T-helper 17 cell (primary cell): ENCODE measurements at places on chromosomes 12 and 14. TPM values are rescaled to one million over a fixed set of nuclear protein-coding genes. Genes with fewer than 3 reads are reported as not detected.
A peak's percentile ranks its signal among the peaks of the same experiment; 100 is the strongest.

Gene PEBP1
- total RNA-seq = 108 TPM

Gene KRT79
- not detected for total RNA-seq

Gene CBX5
- total RNA-seq = 31.1 TPM

Gene P3H3
- 0.97 TPM for total RNA-seq

Gene RASSF9
- not detected for total RNA-seq

DNA sequence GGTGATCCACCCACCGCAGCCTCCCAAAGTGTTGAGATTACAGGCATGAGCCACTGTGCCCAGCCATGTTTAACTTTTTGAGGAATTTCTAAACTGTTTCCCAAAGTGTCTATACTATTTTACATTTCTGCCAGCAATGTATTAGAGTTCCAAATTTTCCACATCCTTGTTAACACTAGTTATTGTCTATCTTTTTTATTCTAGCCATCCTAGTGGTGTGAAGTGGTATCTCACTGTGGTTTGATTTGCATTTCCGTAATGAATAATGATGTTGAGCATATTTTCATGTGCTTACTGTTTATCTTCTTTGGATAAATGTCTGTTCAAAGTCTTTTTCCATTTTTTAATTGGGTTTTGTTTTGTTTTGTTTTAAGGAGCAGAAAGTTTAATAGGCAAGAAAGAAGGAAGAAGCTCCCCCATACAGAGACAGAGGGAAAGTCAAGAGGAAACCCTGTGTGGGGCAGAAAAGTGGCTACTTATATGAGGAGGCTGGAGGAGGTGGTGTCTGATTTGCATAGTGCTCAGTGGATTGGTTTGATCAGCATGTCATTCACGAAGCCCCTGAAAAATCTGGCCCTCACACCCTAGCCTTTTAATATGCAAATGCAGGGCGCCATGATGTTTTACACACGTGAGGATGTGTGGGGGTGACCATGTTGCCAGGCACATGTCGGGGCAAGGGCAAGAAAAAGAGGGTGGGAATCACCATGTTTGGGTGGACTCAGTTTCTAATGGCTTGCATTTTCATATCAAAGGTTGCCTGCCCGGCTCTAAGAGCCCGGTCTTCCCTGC lies 14.9 kb downstream of the TXNRD1 start:
- H3K4me3 ChIP-seq = no peak overlapping the region
- peaks cover 9% of the 10 kb centered on the region for H3K27me3 ChIP-seq
- DNase-seq = no peak
- H3K27ac ChIP-seq = no peak overlapping the region
- H3K36me3 ChIP-seq = no peaks in the 10 kb centered on the region

DNA sequence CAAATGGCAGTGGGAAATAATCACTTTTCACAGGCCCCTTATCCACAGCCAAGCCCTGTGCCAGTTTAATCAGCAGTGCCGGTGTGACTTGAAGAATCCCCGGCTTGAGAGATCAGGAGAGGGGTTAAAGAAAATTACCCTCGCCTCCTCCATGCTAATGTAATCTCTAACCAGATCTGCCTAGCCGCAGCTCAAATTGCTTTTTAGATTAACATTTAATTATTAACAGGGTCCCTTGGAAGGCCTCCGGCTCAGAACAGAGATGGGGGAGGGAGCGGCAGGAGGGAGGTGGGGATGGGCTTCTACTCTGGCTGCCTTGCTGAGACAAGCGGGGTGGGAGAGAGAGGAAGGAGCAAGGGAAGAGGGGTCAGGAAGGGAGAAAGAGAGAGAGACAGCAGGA lies 24.0 kb downstream of the FAM222A start:
- peaks cover 46% of the 10 kb centered on the region for H3K27me3 ChIP-seq
- no peak overlapping the region for H3K4me3 ChIP-seq
- H3K36me3 ChIP-seq = peaks cover 9% of the 10 kb centered on the region
- no peak for DNase-seq

GRCh38 chr12:20967756-20968155 lies 157.3 kb downstream of the SLCO1B3 start:
- no peaks in the 10 kb centered on the region for H3K36me3 ChIP-seq
- DNase-seq = no peak
- no peaks in the 10 kb centered on the region for H3K27me3 ChIP-seq
- no peak overlapping the region for H3K27ac ChIP-seq

DNA sequence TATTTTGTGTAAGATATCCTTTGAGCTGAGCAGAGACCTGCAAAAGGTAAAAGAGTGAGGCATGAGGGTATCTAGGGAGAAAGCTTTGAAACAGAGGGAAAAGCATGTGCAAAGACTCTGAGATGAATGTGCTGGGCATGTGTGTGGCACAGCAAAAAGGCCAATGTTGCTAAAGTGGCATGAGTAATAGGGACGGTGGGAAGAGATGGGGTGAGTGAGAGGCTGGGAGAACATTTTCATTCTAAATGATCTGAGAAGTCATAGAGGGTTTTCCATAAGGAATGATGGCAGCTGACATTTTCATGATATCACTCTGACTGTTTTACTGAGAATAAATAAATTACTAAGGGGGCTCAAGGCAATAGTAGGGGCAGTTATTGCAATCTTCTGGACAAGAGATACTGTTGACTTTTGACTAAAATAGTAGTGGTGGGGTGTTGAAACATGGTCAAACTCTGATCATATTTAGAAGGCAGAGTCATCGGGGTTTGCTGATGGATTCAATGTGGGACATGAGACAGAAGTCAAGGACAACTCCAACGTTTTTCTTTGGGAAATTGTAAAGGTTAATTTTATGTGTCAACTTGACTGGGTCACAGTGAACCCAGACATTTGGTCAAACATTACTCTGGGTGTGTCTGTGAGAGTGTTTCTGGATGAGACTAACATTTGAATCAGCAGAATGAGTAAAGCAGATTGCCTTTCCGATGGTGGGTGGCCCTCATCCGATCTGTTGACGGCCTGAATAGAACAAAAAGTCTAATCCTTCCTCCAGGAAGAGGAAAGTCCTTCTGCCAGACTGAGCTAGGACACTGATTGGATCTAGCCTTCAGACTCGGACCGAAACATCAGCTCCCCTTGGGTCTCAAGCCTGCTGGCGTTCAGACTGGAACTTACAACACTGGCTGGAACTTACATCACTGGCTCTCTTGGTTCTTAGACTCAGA lies 193.9 kb upstream of the PLXNC1 start:
- no peak for DNase-seq
- H3K27me3 ChIP-seq = no peaks in the 10 kb centered on the region
- no peak overlapping the region for H3K4me3 ChIP-seq

DNA sequence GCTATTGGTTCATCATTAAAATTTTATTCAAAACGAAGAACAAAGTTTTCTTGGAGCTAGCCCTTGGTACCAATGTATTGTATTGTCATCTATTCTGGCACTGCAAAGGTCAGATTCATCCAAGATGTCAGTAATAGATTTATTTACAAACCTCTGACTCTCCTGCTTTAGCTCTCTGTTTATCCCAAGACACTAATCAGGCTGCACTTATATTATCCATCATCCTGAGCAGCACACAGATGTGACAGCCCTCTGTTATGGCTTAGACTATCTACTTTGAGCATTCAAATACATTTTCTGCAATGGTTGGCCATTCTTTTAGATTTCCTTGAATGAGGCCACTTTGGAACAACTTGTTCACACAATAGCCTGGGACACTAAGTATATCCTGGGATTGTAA lies 5.0 kb upstream of the PTPRR start:
- H3K36me3 ChIP-seq = no peaks in the 10 kb centered on the region
- H3K27me3 ChIP-seq = peaks cover under 1% of the 10 kb centered on the region
- DNase-seq = no peak
- no peaks in the 10 kb centered on the region for H3K4me1 ChIP-seq
- no peak overlapping the region for H3K27ac ChIP-seq

DNA sequence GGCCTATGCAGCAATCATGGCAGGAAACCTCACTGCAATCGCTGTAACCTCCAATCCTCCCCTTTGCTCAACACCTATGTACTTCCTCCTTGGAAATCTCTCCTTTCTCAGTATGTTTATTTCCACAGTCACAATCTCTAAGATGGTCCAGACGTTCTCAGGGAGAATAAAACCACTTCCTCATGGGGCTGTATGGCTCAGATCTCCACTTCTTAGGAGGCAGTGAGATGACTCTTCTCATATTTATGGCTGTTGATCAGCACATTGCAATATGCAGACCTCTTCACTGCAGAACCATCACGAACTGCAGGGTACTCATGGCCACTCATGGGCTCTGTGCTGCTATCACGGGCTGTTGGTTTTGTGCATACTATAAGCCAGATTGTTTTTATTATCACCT lies 17.1 kb upstream of the OR4K17 start:
- H3K4me3 ChIP-seq = no peak overlapping the region
- H3K4me1 ChIP-seq = peaks cover 2% of the 10 kb centered on the region
- no peaks in the 10 kb centered on the region for H3K27me3 ChIP-seq
- DNase-seq = no peak
- H3K36me3 ChIP-seq = no peaks in the 10 kb centered on the region

DNA sequence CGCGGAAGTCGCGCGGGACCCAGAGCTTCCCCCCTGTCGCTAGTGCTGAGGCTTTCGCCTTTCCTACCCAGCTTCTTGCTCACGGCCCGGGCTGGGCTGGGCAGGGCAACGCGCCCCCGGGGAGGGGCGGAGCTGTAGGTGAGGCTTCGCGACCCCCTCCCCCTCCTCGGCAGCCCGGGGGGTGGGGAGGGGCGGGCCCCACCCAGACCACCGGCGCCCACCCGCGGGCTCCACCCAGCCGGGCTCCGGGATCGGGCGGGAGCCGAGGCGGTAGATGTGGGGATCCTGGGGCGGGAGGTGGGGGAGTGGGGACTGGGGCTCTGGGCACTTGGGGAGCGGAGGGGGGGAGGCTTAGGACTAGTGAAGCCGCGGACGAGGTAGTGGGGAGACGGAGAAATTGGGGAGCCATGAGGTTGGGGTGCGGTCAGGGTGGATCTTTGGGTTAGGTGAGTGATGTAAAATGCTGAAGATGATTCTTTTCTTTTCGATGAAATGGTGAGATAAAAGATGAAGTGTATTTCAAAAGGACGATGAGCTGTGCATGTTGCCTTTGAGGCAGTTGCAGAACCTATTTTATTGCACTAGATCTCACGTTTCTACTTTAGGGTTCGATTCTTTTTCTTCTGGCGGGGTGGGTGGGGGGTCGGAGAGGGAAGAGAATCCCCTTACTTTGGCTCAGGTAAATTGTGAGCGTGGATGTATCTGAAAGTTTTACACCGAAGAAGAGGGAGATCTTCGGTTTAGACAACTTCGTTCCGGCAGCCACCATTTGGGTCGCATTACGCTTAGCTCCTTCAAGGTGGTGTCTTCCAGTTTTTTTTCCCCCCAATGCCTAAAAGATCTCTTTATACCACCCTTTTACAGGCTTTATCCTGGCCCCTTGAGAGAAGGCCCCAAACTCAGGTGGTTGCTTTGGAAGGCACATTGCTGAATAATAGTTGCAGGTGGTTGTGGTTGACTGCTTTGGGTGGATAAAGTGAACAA lies 619 bp downstream of the ERC1 start:
- peak overlapping the region; percentile 100 for H3K4me3 ChIP-seq
- peak overlapping the region; percentile 97 for H3K27ac ChIP-seq
